ENCODE measurements at places on chromosomes 4 and X. TPM values are rescaled to one million over a fixed set of nuclear protein-coding genes. Genes with fewer than 3 reads are reported as not detected.

DNA sequence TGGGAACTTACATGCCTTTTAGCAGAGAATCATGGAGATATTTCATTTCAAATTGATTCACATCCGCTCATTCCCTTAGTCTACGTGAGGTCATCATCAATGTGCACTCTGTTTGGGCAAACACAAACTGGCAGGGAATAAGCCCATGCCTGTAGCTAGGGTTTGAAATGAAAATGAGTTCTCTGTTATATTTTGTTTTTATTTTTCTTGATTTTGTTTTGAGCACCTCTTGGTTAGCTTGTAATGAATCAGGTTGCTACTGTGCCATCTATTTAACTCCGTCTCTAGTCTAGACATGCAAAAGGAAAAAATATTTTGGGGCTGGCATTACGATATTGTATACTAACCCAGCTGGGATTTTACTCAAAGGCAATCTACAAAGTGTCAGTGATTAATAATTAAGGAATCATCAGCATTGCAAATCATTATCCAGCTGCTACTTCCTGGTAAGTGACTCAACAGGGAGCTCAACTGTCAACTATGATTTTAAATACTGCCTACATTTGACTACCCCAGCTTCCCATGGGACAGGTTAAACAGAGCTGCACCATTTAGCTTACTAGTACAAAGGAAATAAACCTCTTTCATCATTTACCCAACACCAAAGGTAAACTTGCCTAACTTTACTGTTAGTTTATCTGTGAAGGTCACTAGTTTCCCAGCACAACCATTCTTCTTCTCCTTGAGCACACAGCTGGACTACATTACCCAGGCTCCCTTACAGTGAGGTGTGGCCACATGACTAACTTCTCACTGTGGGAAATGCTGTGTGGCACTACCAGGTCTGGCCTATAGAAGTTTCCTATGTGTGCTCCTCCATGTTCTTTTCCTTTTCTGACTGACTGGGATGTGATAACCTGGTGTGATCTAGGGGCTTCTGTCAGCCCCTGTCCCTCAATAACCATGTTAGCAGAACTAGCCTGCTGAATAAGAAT, 21.2 kb upstream of the TRPC5OS start:
- no peak for DNase-seq

GRCh38 chr4:105236916-105237311, 90.2 kb downstream of the TET2 start:
- no peak for DNase-seq

- no peak for DNase-seq
Measured at GRCh38 chr4:39761005-39761667, 63.2 kb downstream of the UBE2K start.

- DNase-seq: peak; percentile 87
Measured at GRCh38 chr4:67545199-67546003, at the start of gene CENPC. CENPC (minus strand) TSS chr4:67545503; CDS start chr4:67545355, 148 bp downstream.

GSX2 gene
- total RNA-seq: not detected

PCDH18 gene
- 31.6 TPM for total RNA-seq

KLHL4 gene
- total RNA-seq: 0.21 TPM

DGAT2L6 gene
- not detected for total RNA-seq

MEPE gene
- total RNA-seq: not detected

All from ascending aorta (tissue), 2 donors.